ENCODE measurements at places on chromosomes 16 and 17.

DNA sequence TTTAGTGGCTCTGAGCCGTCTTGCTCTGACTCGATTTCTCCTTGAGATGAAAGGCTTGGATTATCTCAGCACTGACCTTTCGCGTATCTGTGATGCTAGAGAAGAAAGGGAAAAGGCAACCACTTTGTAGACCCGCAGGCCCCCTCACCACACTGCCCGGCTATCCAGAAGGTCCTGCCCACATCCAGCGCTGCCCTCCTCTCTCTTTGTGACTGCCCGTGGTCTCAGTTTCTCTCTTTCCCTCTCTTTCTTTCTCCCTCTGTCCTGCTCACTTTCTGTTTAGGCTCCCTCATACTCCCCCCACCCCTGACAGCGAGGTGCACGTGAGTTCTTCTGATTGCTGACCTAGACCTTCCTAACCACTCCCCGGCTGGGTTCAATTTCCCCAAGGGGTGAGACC, 12.8 kb upstream of the TBX21 start:
- no peak for DNase-seq

- DNase-seq, result no peak
Observed at GRCh38 chr17:14580499-14580898, 279.6 kb downstream of the HS3ST3B1 start.

- DNase-seq, result no peak
Observed at GRCh38 chr17:51997723-51998122, 160.8 kb downstream of the CA10 start.

GRCh38 chr16:69660166-69660565, 66.2 kb downstream of the NQO1 start:
- no peak for DNase-seq
